ENCODE measurements at places on chromosomes 2 and 18.

- DNase-seq, result no peak
Measured at GRCh38 chr2:229591611-229592010, 122.7 kb downstream of the DNER start.

DNA sequence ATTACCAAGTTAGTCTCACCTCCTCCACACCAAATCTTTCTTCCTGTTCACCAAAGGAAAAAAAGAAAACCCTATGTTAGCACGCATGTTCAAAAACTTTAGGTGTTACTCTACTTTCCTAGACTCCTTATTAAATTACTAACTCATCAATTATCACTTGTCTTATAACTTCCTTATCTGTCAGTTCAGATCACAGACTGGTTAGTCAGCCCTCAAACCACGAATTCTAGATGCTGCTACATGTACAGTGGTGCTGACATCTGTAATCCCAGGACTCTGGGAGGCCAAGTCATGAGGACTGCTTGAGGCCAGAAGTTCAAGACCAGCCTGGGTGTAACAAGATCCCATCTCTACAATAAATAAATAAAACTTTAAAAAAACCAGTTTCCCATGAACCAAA lies 3.5 kb downstream of the YWHAQ start:
- no peak for DNase-seq

GRCh38 chr2:11855064-11855760 lies 108.8 kb downstream of the LPIN1 start:
- DNase-seq, result no peak

DNA sequence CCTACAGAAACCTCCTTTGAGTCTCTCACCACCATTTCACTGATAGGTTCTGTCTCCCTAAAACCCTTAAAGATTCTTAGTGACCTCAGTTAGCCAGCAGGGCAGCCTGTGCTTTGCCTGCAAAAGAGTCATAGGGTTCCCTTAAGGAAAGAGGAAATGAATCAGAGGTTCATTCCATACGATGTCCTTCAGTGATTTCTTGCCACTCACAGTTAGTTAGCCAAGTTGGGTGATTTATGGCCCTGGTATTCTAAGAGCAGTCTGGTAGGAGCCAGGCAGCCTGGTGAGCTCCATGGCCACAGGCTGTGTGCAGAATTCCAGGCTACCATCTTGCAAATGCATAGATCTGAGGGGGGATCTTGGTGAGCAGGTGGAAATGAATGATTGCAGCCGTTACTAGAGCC lies 18.7 kb upstream of the CCBE1 start:
- no peak for DNase-seq

GRCh38 chr2:223019390-223019930 lies 32.5 kb upstream of the KCNE4 start:
- DNase-seq, result no peak

GRCh38 chr2:136008205-136008865 lies 22.9 kb upstream of the DARS1 start:
- peak; percentile 54 for DNase-seq

DNA sequence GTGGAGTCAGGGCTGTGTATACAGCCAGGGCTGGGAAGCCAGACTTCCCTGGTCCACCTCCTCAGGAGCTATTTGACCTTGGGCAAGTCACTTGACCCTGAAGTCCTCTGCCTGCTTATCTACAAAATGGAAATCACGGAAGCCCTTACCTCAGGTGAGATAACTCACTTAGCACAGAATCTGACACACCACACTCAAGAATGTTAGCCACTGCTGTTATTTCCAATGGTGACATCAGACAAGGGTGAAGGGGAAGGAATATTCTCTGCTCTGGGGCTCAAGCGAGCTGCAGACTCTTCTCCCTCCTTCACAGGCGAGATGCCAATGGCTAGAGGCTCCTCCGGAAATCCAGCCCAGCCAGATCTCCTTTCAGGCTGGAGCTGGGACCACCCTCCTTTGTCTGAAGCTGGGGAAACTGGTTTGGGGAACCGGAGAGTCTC lies 189.6 kb downstream of the HAUS1 start:
- DNase-seq, result no peak

- DNase-seq, result no peak
Measured at GRCh38 chr18:49904871-49905555, 91.7 kb upstream of the ACAA2 start.

DNA sequence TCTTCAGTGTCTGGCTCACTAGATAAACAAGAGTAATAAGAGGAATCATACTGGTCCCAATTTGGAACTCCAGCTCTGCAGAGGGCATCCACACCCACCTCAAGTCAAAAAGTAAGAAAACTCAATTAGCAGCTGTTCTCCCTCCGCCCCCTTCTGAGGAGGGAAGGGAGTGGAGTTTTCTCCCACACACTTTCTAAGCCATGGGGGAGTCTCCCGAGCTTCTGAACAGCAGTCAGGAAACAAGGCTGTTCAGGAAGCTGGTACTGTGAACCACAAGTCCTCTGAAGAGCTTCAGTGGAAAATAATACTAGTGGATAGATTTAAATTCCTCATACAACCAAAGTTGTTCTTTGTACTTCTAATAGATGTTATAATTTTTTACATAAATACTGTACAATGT lies 32.9 kb upstream of the SPTBN1 start:
- DNase-seq, result no peak
